Aorta (tissue), 5 donors: ENCODE measurements at places on chromosomes 3 and 15. TPM values are rescaled to one million over a fixed set of nuclear protein-coding genes. Genes with fewer than 3 reads are reported as not detected.

DNA sequence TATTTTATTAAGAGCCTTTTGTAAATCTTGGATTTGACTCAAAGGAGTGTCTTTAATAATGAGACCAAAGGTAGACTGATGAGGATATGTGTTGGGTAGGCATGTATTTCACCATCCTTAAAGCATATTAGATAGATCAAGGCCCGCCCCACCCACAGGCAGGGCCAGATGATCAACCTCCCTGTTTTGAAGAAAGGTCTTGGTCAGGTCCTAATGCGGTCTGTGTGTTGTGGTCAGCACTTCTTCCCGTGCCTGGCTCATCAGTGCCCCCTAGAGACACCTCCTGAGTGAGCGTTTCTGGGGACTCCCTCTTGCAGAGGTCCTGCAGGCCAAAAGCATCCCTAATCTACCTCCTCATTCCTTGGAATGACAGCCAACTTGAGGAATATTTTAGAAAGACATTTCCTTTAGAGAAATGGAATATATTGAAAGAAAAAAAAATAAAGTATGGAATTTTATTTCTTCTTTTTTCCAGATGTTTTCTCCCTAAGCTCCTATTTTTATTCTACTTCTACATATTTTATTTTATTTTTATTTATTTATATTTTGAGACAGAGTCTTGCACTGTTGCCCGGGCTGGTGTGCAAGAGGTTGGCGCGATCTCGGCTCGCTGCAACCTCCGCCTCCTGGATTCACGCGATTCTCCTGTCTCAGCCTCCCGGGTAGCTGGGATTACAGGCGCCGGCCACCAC is 6.0 kb downstream of the TM4SF4 start:
- H3K4me3 ChIP-seq: no peak overlapping the region
- peak; percentile 90 for DNase-seq
- H3K4me1 ChIP-seq: no peaks in the 10 kb centered on the region
- H3K27ac ChIP-seq: no peak overlapping the region
- H3K36me3 ChIP-seq: no peaks in the 10 kb centered on the region

DNA sequence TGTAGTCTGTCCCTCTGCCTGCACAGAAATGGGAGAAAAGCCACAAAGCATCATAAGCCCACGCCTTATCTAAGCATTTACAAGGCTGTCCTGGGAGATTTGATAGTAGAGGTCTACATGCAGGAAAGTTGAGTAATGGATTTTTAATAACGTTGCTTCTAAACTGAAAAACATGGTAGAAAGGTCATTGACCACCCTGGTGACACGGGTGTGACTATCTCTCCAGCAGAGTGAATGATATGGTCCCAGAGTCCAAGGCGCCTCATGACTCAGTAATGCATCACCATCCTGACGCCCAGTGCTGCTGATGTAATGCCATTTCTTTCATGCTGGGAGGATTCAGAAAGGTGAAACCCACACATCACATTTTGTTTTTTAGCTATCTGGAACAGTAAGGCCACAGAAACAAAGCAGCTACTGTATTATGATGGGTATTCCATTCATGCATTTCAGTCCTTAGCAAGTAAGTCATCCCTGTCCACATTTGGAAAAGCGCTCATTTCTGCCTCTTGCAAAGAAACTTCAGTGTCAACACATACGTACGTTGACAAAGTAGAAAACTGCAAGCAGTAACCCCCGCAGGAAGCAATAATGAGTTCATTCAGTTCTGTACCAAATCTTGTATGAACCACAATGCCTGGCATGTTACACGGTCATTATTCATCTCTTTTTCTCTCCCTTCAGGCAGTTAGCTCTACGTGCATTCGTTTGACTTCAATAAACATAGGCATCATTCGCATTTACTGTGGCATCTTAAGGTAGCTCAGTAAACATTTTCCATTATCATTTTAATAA is 483.5 kb downstream of the GABRG3 start:
- DNase-seq: no peak
- H3K36me3 ChIP-seq: no peaks in the 10 kb centered on the region
- no peak overlapping the region for H3K4me3 ChIP-seq
- no peaks in the 10 kb centered on the region for H3K27me3 ChIP-seq

- peak within 1 kb of the TSS; percentile 85 for H3K27ac ChIP-seq
- H3K36me3 ChIP-seq: no peaks in the 10 kb centered on the region
- DNase-seq: peak; percentile 69
- H3K27me3 ChIP-seq: no peaks in the 10 kb centered on the region
These were observed at the start of gene ARMC8 for GRCh38 chr3:138187296-138188012. Gene ARMC8 (plus strand): TSS chr3:138187301. CDS start chr3:138187555, 254 bp downstream.

DNA sequence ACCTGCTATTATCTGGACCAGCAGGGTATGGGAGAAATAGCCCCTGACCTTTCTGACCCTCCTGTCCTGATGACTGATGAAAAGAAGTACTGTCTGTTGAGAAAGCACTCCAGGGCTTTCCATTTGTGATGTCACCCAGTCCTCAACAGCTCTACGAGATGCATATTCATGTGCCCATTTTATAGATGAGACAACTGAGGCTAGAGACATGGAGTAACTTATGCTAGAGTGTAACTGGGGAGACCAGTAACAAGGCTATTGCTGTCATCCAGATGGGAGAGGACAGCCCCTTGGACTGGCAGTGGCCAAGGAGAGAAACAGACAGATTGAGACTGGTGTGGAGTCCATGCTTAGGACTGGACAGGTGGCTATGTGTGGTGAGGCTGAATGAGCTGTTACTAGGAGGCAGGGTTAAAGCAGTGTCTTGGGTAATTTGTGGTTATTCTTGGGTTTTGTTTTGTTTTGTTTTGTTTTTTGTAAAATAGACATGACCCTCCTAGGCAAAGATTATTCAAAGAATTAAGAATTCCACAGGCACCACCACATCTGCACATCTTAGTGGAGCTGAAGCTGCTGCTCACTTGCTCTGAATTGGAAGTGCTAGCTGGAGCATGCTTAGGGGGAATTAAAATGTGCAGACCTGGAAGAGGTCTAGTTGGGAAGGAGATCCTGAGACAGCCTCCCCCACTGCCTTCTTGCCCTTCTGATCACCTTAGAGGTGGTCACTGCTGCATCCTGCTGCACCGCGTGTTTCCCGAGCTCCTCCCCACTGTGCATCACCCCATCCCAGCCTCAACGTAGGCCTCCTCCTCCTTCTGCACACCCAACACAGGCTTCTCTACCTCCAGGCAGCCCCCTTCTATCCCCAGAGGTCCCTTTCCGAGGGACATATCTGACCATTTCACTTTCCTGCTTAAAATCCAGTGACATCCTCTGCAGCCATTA is 8.4 kb downstream of the HRH1 start:
- no peak overlapping the region for H3K27ac ChIP-seq
- H3K4me1 ChIP-seq: no peaks in the 10 kb centered on the region
- H3K27me3 ChIP-seq: no peaks in the 10 kb centered on the region
- no peaks in the 10 kb centered on the region for H3K36me3 ChIP-seq

SIDT1 gene
- total RNA-seq: 1.8 TPM

DNA sequence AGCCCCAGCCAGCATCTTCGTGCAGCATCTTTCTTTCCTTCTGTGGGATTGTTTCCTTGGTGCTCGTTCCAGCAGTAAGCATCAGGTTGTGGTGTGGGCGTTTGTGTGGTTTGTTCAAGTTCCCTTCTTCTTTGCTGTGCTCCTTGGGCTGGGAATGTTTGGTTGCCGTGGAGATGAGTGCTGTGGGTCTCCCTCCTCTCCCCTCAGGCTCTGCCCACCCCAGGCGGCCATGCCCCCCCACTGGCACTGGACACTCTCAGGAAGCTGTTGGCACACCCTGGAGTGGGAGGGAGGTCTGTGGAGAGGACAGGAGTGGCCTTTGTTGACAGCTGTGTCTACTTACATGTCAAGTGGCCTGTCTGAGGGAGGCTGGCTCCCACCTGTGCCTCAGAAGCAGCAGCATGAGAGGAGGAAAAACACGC is 46.5 kb upstream of the SACM1L start:
- no peak for DNase-seq
- no peaks in the 10 kb centered on the region for H3K36me3 ChIP-seq
- peaks cover 7% of the 10 kb centered on the region for H3K4me1 ChIP-seq
- no peak overlapping the region for H3K4me3 ChIP-seq

GPR27 gene
- 2.1 TPM for total RNA-seq

DNA sequence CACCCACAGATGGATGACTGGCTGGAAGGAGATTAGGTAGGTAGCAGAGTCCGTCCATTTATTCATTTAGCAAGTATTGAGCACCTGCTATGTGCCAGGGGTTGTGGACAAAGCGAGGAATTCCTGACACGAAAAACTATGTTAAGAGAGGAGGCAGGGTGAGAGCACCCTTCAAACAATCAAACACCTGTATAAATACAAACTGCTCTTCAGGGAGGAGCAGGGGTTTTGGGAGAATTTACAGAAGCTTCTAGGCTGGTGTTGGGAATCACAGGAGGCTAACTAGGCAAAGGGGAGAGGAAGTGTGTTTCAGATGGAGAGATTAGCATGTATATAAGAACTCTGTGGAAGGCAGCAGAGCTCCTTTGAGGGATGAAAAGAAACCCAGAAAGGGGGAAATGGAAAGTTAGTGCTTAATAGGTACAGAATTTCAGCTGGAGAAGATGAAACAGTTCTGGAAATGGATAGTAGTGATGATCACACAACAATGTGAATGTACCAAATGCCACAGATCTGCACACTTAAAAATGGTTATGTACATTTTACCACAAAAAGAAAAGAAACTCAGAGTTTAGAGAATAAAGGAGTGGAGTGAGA is 805 bp upstream of the SEC22C start:
- H3K27ac ChIP-seq: peak overlapping the region; percentile 77
- H3K27me3 ChIP-seq: no peaks in the 10 kb centered on the region
- no peaks in the 10 kb centered on the region for H3K4me1 ChIP-seq
- H3K4me3 ChIP-seq: peak overlapping the region; percentile 68
- no peaks in the 10 kb centered on the region for H3K36me3 ChIP-seq

PRKCD gene
- total RNA-seq: 23.6 TPM

GRCh38 chr15:77346245-77347036 is 73.5 kb downstream of the PEAK1 start:
- H3K27ac ChIP-seq: no peak overlapping the region
- no peaks in the 10 kb centered on the region for H3K36me3 ChIP-seq
- H3K4me1 ChIP-seq: peaks cover 3% of the 10 kb centered on the region
- no peak for DNase-seq
- no peak overlapping the region for H3K4me3 ChIP-seq

DNA sequence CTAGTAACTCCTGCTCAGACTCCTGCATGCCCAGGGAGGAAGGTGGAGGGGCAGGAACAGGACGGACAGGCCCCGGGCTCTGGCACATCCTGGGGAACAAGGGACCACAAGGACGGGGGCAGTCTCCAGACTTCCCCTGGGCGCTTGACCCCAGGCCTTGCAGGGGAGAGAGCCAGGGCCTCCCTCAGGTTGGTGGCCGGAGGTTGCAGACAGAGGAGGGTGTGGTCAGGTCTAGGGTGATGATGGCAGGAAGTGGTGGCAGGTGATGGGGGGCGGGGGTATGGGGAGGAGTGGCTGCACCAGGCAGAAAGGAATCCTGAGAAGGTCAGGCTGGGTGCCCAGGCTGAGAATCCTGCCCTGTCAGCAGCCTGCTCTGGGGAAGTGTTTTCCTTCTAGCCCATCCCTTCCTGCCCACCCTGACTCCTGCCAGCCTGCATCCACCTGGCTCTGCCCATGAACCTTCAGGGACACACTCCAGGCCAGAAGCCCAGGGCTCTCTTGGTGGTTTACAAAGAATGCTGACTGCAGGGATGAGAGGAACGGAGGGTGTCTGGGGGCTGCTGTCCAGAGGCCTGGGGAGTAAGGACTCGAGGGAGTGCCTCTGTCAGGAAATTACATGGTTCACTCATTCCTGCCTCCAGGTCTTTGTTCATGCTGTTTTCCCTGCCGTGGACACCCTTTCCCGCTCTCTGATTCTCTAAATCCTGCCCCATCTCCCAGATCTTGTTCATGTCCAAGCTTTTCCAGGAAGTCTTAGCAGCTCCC is 15.8 kb downstream of the LOXL1 start:
- H3K27me3 ChIP-seq: no peaks in the 10 kb centered on the region
- no peak overlapping the region for H3K4me3 ChIP-seq
- H3K27ac ChIP-seq: peak overlapping the region; percentile 88

GRCh38 chr3:125024817-125025216 is 31.0 kb downstream of the HEG1 start:
- no peaks in the 10 kb centered on the region for H3K27me3 ChIP-seq
- no peak for DNase-seq
- no peak overlapping the region for H3K27ac ChIP-seq
- H3K4me1 ChIP-seq: peaks cover 1% of the 10 kb centered on the region

GRCh38 chr3:58332575-58333188 is at the start of gene PXK:
Gene PXK (plus strand): TSS chr3:58332892. CDS start chr3:58332989, 97 bp downstream.
- H3K4me3 ChIP-seq: peak within 1 kb of the TSS; percentile 78
- no peaks in the 10 kb centered on the region for H3K27me3 ChIP-seq
- H3K27ac ChIP-seq: peak within 1 kb of the TSS; percentile 52
- no peaks in the 10 kb centered on the region for H3K36me3 ChIP-seq
- DNase-seq: peak; percentile 89
- no peaks in the 10 kb centered on the region for H3K4me1 ChIP-seq

GRCh38 chr15:95681836-95682544 is 648.5 kb upstream of the NR2F2 start:
- H3K27me3 ChIP-seq: no peaks in the 10 kb centered on the region
- H3K36me3 ChIP-seq: no peaks in the 10 kb centered on the region
- H3K27ac ChIP-seq: no peak overlapping the region
- no peak overlapping the region for H3K4me3 ChIP-seq
- no peaks in the 10 kb centered on the region for H3K4me1 ChIP-seq

GRCh38 chr3:156817646-156818272 is 8.4 kb upstream of the LEKR1 start:
- DNase-seq: no peak
- no peaks in the 10 kb centered on the region for H3K27me3 ChIP-seq
- no peaks in the 10 kb centered on the region for H3K4me1 ChIP-seq
- no peaks in the 10 kb centered on the region for H3K36me3 ChIP-seq
- no peak overlapping the region for H3K27ac ChIP-seq
- no peak overlapping the region for H3K4me3 ChIP-seq

LMAN1L gene
- total RNA-seq: not detected

- DNase-seq: no peak
- no peaks in the 10 kb centered on the region for H3K27me3 ChIP-seq
- H3K4me1 ChIP-seq: no peaks in the 10 kb centered on the region
These were observed 131.2 kb upstream of the CGNL1 start for GRCh38 chr15:57245130-57245529.

SLC22A14 gene
- total RNA-seq: 0.49 TPM

DNA sequence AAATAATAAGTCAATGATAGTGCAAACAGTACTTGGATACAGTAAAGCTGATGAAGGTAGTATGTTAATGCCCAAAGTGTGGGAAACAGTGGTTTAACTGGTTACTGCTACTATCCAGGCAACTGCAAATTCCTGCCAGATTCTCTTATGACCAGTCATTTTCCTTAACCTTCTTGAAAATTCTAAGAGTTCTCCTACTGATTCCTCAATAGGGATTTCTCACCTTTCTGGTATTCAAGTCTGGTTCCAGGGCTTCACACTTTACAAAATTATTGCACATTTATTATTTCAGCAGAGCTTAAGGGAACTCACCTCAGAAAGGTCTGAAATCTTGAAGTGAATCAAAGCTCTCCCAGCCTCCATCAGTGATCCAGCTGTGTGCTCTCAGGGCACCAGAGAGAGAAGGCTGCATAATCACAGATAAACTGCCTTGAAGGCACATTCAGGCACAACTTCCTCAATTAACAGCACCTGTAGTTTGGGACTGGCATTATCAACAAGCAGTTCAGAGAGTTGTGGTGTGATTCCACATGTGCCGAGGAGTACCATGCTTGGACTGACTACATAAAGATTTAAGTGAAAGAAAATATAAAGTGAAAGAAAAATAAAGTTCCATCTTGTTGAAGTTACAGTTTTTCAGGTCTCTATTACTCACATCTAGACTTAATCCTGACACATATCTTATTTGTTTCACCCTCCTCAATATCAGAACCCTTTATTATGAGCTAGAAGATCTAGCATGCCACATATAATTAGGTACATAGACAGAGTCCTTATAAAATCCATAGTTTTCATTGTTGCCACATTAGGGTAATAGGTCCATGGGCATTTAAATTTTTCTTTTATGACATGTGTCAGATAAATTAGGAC is 59.5 kb upstream of the TIPARP start:
- H3K27me3 ChIP-seq: no peaks in the 10 kb centered on the region
- H3K36me3 ChIP-seq: no peaks in the 10 kb centered on the region
- DNase-seq: no peak
- no peak overlapping the region for H3K4me3 ChIP-seq
- no peak overlapping the region for H3K27ac ChIP-seq

BSN gene
- 0.42 TPM for total RNA-seq
